ENCODE measurements at places on chromosomes 12 and 14.

DNA sequence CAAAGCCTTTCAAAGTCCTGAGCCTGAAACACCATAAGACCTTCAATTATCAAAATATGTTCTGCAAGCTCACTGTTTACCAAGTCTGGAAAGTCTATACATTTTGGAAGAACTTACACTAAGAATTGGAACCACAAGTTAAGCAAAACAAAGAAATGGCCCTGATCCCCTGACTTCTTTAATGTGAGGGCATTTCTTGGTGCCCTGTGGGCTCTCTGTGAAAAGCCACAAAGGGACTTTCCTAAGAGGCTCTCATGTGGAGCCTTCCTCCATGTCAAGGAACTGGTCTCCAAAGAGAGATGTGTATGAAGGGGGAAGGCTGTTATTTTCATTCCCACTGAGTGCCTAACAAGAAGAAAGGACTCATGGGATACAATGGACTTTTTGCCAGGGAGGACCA is 13.5 kb upstream of the MYH6 start:
- DNase-seq, result no peak

GRCh38 chr12:47822863-47823262 is 3.2 kb upstream of the HDAC7 start:
- no peak for DNase-seq

GRCh38 chr12:71626768-71627167 is 36.9 kb downstream of the ZFC3H1 start:
- DNase-seq, result no peak

GRCh38 chr14:54503486-54503885 is 6.2 kb upstream of the CGRRF1 start:
- peak; percentile 21 for DNase-seq

DNA sequence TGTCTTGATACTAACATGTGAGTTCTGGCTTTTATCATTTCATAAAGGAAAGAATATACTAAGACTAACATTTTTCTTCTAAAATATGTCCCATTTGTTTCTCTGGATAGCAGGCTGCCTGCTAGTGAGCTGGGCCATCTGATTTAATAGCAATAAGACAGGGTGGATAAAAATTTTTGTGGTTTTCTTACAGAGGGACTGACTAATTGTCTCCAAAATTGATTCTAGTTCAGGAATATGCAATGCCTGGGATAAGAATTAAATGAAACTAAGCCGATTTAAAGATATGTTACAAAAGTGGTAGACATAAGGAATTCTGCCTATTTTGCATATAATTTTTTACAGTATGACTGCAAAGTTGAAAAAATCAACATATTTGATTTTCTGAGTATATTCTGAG is 252.9 kb upstream of the NAV3 start:
- peak; percentile 32 for DNase-seq

DNA sequence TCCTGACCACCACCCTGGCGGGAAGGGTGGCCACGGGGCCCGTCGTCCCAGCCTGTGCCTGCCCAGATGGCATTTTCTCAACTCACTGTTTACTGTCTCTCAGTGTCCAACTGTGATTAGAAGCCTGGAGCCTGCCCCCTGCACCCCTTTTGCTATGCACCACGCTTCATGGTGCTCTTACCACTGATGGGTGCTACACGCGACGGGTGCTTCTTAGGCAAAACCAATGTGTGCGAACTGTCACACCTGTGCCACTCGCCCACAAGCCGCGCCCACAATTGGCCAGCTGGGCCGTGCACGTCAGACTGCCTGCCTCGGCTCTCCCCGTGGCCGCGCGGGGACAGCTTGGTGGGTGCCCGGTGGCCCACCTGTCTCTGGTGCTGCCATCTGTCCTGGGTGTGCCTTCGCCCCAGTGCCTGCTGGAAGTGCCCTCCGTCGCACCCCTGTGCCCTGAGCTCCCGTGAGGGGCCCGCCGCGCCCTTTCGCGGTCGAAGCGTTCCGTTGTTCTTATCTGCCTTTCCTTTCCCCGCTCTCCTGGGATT is 15.1 kb upstream of the AMN start:
- DNase-seq, result no peak

- no peak for DNase-seq
Measured at GRCh38 chr12:78457938-78458337, 406.6 kb upstream of the SYT1 start.

DNA sequence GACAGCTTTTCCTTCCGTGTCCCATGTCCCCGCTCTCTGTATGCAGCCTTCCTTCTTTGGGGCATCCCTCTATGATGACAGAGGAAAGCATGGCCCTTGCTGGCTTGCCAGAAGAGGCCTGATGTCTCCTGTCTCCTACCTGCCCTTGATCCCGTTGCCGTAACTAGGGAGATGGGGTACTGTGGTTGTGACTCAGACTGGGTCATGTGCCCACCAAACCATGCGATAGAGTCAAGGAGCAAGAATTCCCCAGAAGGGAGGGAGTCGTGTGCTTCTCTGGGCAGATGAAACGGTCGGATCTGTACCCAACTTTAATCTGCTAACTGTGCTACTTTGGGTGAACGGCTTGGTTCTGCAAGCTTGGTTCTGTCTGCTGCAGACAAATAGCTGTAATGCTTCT is 99.1 kb upstream of the DYNC1H1 start:
- no peak for DNase-seq
